ENCODE measurements at places on chromosomes 5 and 9. TPM values are rescaled to one million over a fixed set of nuclear protein-coding genes. Genes with fewer than 3 reads are reported as not detected.

TLR4 gene
- polyA plus RNA-seq: not detected

SV2C gene
- not detected for polyA plus RNA-seq

ENHO gene
- 0.16 TPM for polyA plus RNA-seq

TYRP1 gene
- not detected for polyA plus RNA-seq

LCN9 gene
- not detected for polyA plus RNA-seq

PHPT1 gene
- 65.4 TPM for polyA plus RNA-seq

OR1J2 gene
- not detected for polyA plus RNA-seq

ZNF658 gene
- 2.8 TPM for polyA plus RNA-seq

IL3 gene
- polyA plus RNA-seq: not detected

KCTD16 gene
- polyA plus RNA-seq: not detected

LRRC70 gene
- polyA plus RNA-seq: 0.62 TPM

ADCY2 gene
- not detected for polyA plus RNA-seq

SELENOP gene
- polyA plus RNA-seq: not detected

DRD1 gene
- not detected for polyA plus RNA-seq

PTGES gene
- not detected for polyA plus RNA-seq

CDH12 gene
- polyA plus RNA-seq: not detected

LHX6 gene
- polyA plus RNA-seq: not detected

C5orf34 gene
- polyA plus RNA-seq: 0.87 TPM

LECT2 gene
- not detected for polyA plus RNA-seq

SH2D3C gene
- 17.9 TPM for polyA plus RNA-seq

SLCO6A1 gene
- polyA plus RNA-seq: not detected

TCERG1 gene
- 30.5 TPM for polyA plus RNA-seq

PPIC gene
- polyA plus RNA-seq: not detected

CCL21 gene
- not detected for polyA plus RNA-seq

ZCCHC10 gene
- polyA plus RNA-seq: 41.3 TPM

PRRX2 gene
- polyA plus RNA-seq: not detected

FBXW5 gene
- 126 TPM for polyA plus RNA-seq

LCNL1 gene
- polyA plus RNA-seq: not detected

PCDHB13 gene
- polyA plus RNA-seq: not detected

IL9 gene
- polyA plus RNA-seq: not detected

HOMER1 gene
- 0.44 TPM for polyA plus RNA-seq

TMEM203 gene
- polyA plus RNA-seq: 146 TPM

MPDZ gene
- polyA plus RNA-seq: not detected

DBH gene
- not detected for polyA plus RNA-seq

FOXD4L3 gene
- not detected for polyA plus RNA-seq

SLIT3 gene
- polyA plus RNA-seq: not detected

SPATA31C1 gene
- polyA plus RNA-seq: 0.19 TPM

MORN5 gene
- polyA plus RNA-seq: not detected

KCNMB1 gene
- not detected for polyA plus RNA-seq

FBP1 gene
- 6.7 TPM for polyA plus RNA-seq

PPWD1 gene
- polyA plus RNA-seq: 38.0 TPM

RMI1 gene
- polyA plus RNA-seq: 9.8 TPM

SOX30 gene
- 0.84 TPM for polyA plus RNA-seq

All from CD4-positive, CD25-positive, alpha-beta regulatory T cell (primary cell).